NCI-H226 (cell line): ENCODE measurements at places on chromosomes 2 and 18.

GRCh38 chr2:127382831-127383230 is 4.9 kb downstream of the MAP3K2 start:
- no peak for DNase-seq

GRCh38 chr2:10158681-10159080 is 36.1 kb downstream of the RRM2 start:
- DNase-seq, result no peak

DNA sequence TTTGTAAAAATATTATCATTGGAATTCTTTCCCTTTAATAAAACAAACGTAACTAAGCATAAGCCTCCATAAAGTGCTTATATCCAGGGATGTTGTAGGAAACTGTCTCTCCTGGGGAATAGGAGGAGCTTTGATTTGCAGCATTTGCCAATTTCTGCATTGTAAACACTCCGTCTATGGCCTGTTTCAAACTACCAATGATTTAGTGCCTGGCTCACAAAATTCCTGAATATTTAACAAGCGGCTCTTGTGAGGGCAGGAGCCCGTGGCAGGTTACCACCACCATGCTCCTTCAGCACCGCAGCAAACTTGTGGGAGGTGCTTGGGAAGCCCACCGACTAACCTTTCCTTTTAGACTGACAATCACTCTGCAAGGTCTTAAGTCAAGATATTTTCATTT is 520.3 kb downstream of the SOX11 start:
- no peak for DNase-seq

DNA sequence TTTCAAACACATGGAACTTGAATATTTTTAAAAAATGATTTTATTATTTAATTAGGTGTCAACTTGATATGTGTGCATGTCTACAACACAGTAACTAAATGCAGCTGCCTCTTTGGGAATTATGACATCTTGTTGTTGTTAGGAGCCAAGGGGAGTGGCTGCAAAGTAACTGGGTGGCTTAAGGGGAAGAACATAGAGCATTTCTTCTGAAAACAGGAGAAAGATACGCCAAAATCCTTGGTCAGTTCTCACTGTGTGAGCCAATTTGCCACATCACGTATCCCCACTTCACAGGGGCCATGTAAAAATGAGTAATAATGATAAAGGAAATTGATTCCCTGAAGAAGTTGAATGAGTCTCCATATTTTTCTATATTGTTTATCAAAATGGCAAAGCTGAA is 309.8 kb upstream of the COL3A1 start:
- no peak for DNase-seq

DNA sequence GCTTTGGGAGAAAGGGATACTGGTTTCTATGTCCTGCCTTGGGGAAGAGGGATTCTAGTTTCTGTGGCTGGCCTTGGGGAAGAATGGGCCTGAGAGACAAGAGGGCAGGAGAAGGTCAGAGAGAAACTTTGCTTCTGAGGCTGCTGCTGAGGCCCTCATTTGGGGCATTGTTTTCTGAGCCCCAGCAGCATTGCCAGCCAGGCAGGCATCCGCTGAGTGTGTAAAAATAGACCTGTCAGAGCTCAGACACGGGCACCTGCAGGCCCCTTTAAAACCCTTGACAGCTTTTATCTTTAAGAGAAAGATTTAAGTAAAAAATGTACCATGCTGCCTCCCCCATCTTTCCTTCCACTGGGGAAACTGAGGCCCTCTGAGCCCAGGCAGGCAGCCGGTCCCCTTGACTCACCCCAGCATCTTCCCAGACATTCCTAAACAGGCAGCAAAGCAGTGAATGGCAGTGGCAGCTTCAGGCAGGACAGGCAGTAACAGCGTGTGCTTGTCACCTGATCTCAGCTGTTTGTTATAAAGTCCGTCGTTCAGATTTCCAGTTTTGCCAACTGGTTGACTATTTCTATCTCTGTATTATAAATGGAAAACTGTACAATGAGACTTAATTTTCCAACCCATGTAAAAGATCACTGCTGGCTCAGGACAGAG is 27.6 kb downstream of the MLPH start:
- no peak for DNase-seq

- no peak for DNase-seq
Observed at GRCh38 chr2:47735136-47735869, 47.6 kb upstream of the MSH6 start.

DNA sequence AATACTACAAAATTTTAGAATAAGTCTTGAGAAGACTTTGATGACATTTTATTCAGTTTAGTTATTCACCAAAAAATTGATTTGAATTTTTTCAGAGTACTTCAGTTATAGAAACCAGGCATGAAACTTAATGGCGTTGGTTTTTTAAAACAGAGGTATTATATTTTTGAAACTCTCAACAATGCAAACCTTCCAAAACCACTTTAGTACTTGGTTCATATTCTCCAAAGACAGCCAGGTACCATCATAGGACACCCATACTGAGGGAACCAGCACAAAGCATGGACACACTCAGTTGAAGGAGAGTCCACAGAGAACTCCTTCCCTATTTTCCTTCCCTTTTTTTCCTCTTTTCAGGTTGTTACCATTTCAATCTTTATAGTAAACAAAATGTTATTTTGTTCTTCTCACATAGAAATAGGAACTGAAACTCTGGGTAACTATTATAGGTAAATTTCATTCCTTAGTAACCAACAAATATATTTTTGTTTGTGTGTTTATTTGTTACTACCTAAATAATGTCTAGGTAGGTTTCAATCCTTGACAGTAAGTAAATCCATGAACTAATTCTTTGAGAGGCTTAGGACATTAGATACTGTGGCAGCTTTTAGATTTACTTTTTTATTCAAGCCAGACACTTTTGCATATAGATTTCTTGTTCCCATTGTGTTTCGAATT is 95.8 kb downstream of the TMEFF2 start:
- no peak for DNase-seq

- no peak for DNase-seq
Observed at GRCh38 chr2:133124446-133124845, 443.8 kb downstream of the NCKAP5 start.

DNA sequence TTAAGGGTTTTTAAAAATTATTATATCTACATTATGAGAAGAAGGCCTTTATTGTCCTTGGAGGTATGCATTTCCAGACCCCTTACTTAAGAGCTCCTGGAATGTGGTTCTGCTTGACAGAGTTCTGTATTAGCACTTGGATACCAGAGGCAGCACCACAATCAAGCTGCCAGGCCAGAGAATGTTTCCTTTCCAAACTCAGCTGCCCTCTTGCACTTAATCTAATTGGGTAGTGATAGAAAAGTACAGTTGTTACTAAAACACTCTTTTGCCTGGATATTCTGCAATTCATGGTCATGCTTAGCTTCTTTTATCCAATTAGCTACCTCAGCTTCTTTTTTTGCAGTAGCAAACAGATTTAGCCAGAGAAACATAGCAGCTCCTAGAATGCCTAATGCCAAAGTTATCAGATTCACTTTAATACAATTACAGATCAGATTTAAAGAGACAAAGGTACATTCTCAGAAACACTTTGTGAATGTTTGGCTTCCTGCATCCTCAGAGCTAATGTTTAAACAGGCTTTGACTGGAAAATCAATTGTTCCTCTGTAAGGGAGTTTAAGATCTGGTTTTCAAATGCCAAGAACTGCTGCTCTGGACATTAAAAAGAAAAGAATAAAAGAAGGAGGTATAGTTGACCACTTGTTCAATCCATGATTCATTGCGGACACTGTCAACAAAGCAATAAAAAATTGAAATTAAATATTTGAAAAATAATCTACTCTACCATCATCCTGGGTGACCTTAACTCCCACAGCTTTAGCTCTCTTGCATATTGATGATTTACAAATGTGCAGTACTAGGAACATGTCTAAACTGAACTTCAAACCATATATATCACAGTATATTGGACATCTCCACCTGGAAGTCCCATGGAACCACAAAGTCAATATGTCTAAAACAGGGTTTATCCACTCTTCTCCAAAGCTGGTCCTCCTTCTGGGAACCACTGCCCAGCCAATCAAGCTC is 12.8 kb downstream of the NOSTRIN start:
- DNase-seq, result no peak

DNA sequence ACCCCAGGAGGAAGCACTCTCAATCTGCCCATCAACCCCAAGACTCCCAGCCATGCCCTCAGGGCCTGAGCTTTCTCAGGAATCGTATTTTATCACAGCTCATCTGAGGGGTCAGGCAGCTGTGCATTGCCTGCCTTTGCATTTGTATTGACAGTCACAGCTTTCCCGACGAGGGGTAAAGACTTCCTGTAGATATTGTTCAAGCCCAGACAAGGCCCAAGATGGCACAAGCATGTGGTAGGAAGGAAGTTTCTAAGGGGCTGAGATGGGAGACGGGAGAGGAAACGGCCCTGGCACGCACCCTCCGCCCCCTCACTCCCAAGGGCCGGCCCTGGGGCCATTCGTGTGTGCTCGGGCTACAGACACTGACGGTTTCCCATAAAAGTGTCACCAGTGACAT is 34.2 kb upstream of the PRLH start:
- DNase-seq, result no peak

DNA sequence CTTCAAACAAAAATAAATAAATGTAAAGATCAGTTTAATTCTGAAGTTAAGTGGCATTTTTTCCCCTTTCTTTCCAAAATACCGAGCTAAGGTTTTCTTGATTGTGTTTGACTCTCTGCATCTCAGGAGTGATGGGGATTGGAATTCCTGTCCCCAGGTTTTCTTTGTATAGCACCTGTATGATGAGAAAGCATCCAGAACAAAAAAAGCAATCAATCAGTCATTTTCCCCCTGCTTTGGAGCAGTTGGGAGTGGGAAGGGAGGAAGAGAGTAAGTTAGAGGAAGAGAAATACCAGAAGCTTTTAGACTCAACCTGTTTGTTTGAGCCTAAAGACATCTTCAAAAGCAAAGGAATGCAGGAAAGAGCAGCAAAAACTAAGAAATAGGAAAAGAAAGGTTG is 88.5 kb downstream of the RIF1 start:
- no peak for DNase-seq
